Stimulated activated CD4-positive, alpha-beta T cell treated with anti-CD3 and anti-CD28 coated beads, Interleukin-1b, Interleukin-23, amount 100 ng/mL, for 4 hours (primary cell): ENCODE measurements at places on chromosomes 4 and X.

GRCh38 chr4:128241425-128241913 is 46.1 kb downstream of the PGRMC2 start:
- DNase-seq = no peak

DNA sequence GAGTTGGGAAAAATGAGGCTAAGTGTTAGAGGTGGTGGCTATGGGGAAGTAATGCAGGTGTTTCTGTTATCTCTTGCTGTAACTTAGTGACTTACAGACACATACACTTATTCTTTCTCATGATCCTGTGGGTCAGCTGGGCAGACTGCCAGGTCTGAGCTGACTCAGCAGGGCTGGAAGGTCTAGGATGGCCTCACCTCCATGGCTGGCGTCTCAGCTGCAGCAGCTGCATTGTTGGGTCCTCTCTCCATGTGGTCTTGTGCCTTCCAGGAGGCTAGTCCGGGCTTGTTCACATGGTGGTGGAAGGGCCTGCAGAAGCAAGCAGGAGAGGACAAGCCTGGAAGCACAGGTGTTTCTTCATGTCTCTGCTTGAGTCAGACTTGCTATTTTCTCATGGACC is 172.7 kb downstream of the NHS start:
- no peak for DNase-seq

DNA sequence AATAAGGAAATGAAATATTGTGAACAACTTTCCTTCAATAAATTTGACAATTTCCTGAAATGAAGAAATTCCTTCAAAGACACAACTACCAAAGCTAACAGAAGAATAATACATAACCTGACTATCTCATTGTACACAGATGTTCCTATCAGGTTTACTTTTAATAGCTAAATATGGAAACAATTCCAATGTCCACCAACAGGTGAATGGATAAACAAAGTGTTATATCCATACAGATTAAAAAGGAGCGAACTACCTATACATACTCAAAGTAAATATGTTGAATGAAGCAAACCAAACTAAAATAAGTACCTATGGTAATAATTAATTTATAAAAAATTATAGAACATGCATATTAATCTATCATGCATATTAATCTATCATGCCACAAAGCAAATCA is 554.9 kb downstream of the PPP4R3C start:
- DNase-seq = no peak

DNA sequence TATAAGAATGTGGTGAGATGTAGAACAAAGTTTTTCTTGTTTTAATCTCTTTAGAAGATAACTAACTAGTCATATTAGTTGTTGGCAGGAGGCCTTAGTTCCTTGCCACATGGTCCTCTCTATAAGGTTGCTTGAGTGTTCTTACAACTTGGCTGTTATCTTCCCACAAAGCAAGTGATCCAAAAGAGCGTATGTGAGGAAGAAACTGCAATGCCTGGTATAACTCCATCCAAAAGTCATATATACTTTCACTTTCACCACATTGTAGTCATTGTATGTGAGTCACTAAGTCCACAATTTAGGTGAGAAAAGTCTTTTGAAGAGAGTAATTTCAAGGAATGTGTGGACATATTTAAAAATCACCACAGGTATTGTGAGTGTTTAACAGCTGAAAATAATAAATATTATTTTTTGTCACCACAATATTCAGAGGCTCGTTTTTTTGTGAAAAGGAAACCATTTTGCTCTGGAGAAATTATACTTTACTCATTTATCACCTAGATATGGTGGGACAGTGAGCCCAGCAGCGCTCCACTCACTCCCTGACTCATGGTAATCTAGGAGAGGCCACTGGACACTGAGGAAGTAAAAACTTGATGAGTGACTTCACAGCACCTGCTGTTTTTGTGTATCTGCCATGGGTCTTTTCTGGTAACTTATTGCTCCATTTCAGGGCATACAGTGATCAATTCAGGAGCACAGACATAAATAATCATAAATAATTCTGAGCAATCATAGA is 369.4 kb upstream of the NDST3 start:
- DNase-seq = no peak

GRCh38 chrX:130098210-130098552 is 12.1 kb downstream of the ELF4 start:
- no peak for DNase-seq

GRCh38 chrX:153408871-153409351 is 2.4 kb upstream of the ZFP92 start:
- DNase-seq = no peak

GRCh38 chr4:153595894-153596601 is 88.0 kb upstream of the TLR2 start:
- no peak for DNase-seq

DNA sequence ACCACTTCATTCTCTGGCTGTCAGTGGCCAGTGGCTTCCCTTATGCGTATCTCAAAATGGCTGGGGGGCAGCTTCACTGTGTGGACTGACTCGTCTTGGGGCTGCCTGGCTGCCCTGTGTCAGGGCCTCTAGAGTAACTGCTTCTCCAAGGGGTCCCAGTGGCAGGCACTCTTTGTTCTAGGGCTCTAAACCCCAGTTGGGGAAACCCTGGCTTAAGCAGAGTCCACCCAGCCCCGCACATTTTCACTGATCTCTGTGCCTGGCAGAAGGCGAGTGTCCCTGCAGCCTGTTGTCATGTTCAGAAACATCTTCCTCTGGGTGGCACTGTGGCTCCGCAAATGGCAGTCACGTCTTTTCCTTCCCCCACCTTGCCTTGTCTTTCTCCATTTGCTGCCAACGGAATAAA is 59.7 kb downstream of the NBDY start:
- no peak for DNase-seq

DNA sequence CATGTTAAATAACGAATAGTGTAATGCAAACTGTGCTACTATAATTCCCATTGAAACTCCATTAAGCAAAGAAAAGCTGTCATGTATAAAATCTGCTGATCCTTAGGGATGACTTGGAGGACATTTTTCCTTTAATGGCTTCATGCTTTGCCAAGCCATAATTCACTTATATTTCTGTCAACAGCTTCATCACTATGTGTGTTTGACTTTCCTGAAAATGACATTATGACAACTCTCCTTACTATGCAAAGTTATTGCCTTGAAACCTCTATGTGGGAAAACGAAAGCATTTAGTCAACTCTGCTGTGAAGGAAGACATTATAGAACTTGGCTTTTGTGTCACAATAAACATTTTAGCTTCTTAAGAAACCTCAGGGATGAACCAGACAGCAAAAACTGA is 210.5 kb downstream of the GRXCR1 start:
- no peak for DNase-seq
